Urothelium cell line (cell line): ENCODE measurements at places on chromosomes 7 and 10.

DNA sequence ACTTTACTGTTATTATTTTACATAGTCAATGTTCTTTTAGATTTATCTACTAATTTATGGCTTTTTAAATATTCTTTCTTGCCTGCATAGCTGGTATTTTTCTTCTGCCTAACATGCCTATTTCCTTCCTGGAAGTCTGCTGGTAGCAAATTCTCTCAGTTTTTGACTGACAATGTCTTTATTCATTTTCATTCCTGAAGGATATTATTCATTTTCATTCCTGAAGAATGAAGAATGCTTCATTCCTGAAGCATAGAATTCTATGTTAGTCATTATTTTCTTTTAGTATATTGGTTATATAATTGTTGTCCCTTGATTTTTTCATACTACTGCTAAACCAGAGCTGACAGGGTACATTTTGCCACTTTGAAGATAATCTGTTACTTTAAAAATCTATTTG, 41.8 kb downstream of the TMEM168 start:
- no peak for DNase-seq

DNA sequence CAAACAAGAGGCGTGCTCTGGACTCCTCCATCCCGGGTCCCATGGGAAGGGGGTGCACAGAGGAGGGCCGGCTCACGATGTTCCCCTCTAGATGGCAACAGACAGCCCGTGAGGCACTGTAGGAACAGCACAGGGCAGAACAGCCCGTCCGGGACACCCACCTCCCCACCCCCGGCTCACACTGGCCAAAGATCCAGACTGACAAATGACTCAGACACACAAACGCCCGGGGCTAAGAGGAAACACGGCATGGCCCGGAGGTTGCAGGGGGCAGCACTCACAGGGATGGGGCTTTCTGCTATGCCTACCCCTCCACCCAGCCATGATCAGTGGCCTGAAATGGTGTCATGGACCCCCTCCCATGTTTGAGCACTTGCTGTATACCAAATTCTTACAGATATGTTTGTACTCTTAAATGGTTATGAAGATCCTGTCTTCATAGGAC, 4.9 kb upstream of the ELN start:
- DNase-seq, result peak; percentile 77

DNA sequence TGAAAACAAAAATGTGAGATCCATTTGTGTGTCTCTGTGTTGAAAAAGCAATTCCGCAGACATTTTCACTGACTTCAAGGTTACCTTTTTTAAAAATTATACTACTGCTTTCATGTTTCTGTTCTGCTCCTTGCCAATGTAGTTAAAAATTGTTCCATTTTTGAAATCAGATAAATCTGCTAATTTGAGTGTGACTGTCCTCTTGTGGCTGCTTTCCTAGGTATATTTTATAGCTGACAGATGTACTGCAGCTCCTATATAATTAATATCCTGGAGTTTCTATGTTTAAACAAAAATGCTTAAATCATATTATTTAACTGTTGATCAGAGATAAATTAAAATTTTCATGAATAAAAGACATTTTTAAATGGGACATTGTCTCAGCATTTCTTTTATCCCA, 177.6 kb upstream of the LRRTM3 start:
- DNase-seq, result no peak

DNA sequence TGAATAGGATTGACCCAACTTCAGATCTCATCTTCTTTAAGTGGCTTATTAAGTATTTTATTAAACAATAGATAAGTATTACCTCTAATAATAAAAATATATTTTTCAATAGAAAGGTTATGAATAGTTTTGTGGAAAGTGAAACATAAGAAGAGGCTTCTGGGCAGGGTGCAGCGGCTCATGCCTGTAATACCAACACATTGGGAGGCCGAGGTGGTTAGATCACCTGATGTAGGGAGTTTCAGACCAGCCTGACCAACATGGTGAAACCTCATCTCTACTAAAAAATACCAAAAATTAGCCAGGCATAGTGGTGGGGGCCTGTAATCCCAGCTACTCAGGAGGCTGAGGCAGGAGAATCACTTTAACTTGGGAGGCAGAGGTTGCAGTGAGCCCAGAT, 26.5 kb downstream of the GPR85 start:
- no peak for DNase-seq
